CD4-positive, alpha-beta T cell treated with Interleukin-6 at 100 ng/mL for 8 hours (primary cell): ENCODE measurements at places on chromosomes 12 and 14.

- DNase-seq = no peak
These were observed 817 bp downstream of the STXBP6 start for GRCh38 chr14:25049093-25049567.

GRCh38 chr12:7844116-7844515, 28.6 kb downstream of the SLC2A14 start:
- DNase-seq = no peak

DNA sequence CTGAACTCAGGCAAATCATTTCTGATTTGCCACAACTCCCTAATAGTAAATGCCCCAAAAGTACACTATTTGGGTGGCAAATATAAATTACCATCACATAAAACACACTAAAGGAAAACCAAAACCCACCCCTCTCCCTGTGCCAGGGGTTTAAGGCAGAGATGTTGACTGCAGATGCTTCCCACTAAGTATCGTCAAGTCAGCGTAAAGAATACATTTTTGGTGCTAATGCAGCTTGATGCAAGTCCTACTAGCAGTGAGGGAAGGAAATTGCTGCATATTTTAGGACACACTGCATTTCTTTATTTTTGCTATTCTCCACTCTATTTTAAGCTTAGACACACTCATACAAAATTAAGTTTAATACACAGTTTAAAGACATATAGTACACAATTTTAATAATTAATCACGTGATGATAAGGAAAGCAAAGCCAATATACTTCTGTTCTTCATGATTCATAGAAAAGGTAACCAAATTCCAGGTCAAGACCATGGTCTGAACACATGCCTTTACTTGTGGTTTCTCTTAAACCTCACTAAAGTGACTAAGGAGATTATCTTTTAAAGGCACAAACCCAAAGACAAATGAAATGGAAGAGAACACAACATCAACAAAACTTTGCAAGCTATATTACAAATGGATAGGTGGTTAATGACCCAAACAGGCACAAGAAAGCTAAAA, 162.2 kb downstream of the STXBP6 start:
- DNase-seq = no peak

GRCh38 chr14:86321151-86321550, 791.2 kb downstream of the FLRT2 start:
- DNase-seq = no peak
